EH (cell line): ENCODE measurements at places on chromosomes 13 and 19.
A peak's percentile ranks its signal among the peaks of the same experiment; 100 is the strongest.

GRCh38 chr19:58547323-58548312, 3.8 kb downstream of the TRIM28 start:
- DNase-seq, result no peak

DNA sequence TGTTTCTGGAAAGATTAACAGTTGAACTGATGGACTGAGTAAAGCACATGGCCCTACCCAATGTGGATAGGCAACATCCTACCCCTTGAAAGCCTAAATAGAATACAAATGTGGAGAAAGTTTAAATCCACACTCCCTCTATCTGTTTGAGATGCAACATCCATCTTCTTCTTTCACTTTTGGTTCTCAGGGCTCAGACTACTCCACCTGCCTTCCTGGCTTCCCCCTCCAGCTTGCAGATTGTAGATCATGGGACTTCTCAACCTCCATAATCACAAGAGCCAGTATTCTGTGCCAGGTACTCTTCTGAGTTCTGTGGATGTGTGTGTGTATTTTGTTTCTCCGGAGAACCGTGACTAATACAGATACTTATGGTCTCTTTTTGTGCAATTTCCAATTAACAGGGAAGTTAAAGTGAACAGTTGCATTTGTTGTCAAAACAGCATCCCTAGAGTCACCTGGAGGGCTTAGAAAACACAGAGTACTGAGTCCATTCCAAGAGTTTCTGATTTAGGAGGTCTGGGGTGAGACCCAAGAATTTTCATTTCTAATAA, 590.3 kb upstream of the MIR17HG start:
- DNase-seq, result no peak

DNA sequence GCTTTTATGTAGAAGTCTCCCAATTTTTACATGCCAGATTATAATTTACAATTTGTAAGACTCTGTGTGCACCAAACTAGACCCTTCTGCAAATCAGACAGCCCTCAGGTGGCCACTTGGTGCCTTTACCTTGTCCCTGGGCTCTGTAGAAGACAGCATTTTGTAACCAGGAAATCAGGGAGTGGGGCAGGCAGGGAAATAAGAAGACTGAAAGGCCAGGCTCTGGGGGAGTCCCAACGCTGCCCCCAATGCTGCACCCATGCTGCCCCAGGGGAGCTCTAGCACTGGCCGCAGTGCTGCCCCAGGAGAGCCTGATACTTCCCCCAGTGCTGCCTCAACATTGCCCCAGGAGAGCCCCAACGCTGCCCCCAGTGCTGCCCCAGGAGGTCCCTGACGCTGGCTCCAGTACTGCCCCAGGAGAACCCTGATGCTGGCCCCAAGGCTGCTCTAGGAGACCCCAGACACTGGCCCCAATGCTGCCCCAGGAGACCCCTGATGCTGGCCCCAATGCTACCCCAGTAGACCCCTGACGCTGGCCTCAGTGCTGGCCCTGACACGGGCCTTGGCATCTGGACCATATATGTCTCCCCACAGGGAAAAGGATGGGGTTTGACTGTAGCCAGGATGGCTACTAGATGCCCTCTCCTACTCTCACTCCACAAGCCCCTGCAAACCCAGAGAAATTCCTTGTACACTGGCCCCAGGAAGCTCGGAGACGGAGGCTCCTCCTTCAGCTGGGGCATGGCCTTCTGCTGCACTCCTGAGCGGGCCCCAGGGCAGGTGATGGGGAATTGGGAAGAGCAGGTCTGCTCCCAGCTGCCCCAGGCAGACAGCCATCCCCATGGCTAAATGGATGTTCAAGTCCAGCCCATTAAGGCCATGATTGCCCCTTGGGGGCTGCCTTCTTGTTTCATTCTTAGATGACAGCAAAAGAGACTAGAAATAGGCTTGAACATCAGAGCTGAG, 23.6 kb downstream of the VSTM2B start:
- no peak for DNase-seq

DNA sequence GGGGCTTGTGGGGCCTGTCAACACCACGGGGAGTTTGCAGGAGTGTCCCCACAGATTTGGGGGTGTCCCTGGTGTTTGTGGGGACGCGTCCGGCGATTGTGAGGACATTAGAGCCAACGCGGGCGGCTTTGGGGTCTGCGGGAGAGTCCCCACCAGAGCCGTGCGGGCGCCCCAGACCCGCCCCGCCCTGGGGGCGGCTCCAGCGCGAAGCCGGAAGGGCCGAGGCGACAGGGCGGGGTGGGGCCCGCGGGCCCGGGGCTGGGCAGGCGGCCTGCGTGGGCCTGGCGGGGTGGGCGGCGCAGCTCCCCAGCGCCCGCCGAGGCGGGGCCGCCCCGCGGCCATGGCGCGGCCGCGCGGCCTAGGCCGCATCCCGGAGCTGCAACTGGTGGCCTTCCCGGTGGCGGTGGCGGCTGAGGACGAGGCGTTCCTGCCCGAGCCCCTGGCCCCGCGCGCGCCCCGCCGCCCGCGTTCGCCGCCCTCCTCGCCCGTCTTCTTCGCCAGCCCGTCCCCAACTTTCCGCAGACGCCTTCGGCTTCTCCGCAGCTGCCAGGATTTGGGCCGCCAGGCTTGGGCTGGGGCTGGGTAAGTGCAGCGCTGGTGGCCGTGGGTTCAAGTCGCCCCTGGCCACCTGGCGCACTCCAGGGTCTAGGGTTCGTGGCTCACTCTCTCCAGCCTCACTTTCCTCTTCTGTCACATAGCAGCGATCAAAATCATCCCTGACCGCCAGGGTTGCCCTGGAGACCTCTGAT, 10.3 kb downstream of the PDE4A start:
- DNase-seq, result peak; percentile 68

DNA sequence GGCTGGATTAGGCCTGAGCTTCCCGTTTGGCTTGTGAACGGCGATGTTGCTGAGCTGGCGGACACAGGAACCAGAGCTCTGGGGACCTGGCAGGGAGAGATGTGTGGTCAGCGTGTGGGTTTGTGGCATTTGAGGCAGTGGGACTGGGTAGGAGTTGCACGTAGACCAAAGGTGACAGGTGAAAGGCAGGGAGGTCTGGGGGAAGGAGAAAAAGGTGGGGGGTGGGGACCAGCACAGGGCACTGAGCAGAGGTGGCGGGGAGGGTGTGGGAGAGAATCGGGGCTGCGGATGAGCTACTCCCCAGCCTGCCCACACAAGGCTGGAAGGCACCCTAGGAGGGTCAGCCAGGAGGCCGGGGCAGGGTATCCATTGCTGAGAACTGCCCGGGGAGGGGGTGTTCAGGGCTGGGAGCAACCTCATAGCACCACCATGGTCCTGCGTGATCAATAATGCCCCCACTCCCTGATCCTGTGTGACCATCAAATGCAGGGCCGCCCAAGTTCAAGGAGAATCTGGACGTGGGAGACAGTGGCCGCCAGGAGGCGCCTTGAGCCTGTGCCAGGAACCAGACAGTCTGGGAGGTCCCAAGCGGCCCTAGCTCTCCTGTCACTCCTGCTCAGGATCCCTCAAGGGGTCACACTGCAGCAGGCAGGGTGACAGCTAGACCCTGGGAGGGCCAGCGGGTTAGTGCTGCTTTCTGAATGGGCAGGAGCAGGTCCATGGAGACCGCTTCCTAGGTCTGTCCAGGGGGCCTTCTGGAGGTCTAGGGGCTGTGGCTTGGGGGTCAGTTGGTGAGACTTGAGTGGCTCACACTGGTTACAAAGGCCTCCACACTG, 12.8 kb upstream of the SELENOW start:
- peak; percentile 67 for DNase-seq

DNA sequence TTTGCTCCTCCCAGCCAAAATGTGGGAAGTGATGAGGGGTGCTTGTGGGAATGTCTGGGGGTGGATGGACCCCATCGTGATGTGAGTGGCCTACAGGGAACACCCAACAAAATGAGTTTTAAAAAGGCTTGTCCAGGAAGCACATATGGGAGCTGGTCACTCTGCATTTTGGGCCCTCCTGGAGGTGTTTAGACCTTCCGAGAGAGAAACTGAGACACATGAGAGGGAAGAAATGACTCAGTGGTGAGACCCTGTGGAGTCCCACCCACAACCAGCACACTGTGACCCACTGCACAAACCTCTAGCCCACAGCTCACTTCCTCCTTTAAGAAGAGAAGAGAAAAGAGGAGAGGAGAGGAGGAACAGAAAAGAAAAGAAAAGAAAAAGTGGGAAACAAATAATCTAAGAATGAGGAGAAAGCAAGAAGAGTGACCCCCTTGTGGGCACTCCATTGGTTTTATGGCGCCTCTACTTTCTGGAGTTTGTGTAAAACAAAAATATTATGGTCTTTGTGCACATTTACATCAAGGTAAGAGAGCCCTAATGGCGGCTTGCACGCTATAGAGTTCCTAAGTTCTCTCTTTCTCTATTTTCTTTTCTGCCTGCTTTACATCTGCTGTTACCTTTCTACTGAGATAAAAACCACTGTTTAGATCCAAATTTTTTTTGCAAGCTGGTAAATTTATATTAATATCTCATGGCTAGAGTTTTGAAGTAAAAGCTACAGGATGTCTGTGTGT, 13.3 kb upstream of the LILRB1 start:
- no peak for DNase-seq

- peak; percentile 62 for DNase-seq
These were observed 26.5 kb upstream of the FOXO1 start for GRCh38 chr13:40692946-40693345.
